ENCODE measurements at places on chromosomes 5 and 9. TPM values are rescaled to one million over a fixed set of nuclear protein-coding genes. Genes with fewer than 3 reads are reported as not detected.

The SPINK13 gene
- 0.37 TPM for total RNA-seq

The SLC36A2 gene
- not detected for total RNA-seq

The HMGCS1 gene
- total RNA-seq = 340 TPM

The DRD1 gene
- total RNA-seq = not detected

The CARD9 gene
- 3.4 TPM for total RNA-seq

The ZNF346 gene
- 12.7 TPM for total RNA-seq

The KIF4B gene
- under 0.01 TPM for total RNA-seq

The SLU7 gene
- total RNA-seq = 62.1 TPM

The TAS2R1 gene
- not detected for total RNA-seq

The LCN1 gene
- total RNA-seq = not detected

The LHX3 gene
- not detected for total RNA-seq

The FOXD4L3 gene
- total RNA-seq = not detected

The BARHL1 gene
- total RNA-seq = not detected

The NUDT12 gene
- 17.2 TPM for total RNA-seq

The PCDHGB6 gene
- total RNA-seq = 2.9 TPM

The CTXN3 gene
- total RNA-seq = not detected

The ANKRD31 gene
- total RNA-seq = 0.11 TPM

The ARL14EPL gene
- 0.89 TPM for total RNA-seq

The FREM1 gene
- total RNA-seq = 0.11 TPM

The DNM1 gene
- 20.7 TPM for total RNA-seq
